Activated CD4-positive, alpha-beta T cell treated with anti-CD3 and anti-CD28 coated beads, Interleukin-2, amount 50 U/mL, for 1 hour (primary cell): ENCODE measurements at places on chromosomes 6 and 20.

- no peak for DNase-seq
These were observed 124.2 kb downstream of the SLC16A10 start for GRCh38 chr6:111211411-111212030.

DNA sequence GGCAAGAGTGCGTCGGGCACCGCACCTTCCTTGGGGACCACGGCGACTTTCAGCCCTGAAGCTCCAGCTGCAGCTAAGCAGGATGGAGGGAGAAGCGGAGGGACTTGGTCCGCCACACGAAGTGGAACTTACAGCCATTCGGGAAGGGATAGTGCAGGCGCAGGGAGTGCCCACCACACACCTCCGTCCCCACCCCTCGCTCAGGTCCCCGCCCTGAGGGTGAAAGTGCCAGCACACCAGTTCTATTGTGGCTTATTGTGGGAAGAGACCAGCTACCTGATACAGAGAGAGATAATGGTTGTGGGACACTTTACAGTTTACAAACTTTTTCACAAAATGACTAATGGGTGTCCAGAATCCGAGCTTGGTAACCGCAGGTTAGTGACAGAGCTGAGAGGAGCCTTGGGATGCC is 76.1 kb downstream of the IRF4 start:
- DNase-seq = no peak

- no peak for DNase-seq
These were observed 176.3 kb downstream of the LRFN2 start for GRCh38 chr6:40410821-40411220.

DNA sequence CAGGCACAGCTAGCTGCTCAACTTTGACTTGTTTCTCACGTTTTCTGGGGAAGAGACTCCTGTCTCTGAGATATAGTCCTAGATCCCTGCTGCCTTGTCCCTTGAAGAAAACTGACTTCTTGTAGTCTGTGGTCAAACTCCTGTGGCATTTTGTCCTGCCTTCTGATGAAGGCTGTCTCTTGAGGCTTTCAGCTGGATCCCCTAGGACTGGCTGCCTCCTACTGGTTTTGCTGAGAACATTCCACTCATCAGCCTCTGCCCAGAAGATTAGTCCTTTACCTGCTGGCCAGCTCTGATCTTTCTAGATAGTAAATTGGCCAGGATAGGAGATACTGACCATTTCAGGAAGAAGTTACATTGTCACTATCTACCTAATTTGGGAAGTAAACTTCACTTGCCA is 71.9 kb upstream of the CNR1 start:
- DNase-seq = no peak

GRCh38 chr20:45840700-45841198 is 7.2 kb downstream of the SNX21 start:
- DNase-seq = no peak

GRCh38 chr6:138456401-138456790 is 42.9 kb downstream of the NHSL1 start:
- DNase-seq = no peak

DNA sequence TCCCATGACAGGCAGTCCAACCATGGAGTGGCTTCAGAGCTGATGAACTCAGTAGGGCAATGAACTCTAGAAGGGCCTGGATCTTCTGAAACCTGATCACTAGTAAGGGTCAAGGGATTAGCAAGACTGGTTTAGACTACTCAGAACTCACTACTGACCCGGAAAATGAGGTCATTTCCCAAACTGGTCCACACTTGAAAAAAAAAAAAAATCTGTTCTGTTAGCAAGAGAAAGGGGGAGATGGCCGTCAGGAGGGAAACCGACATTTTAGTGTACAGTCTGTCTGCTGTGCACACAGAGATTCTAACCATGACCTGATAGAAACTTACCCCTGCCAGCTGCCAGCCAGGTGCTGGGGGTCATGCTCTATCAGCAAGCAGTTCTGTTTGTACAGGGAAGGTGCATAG is 262.4 kb upstream of the AGPAT4 start:
- DNase-seq = no peak
